NCI-H2081 (cell line): ENCODE measurements at places on chromosomes 4 and X.

DNA sequence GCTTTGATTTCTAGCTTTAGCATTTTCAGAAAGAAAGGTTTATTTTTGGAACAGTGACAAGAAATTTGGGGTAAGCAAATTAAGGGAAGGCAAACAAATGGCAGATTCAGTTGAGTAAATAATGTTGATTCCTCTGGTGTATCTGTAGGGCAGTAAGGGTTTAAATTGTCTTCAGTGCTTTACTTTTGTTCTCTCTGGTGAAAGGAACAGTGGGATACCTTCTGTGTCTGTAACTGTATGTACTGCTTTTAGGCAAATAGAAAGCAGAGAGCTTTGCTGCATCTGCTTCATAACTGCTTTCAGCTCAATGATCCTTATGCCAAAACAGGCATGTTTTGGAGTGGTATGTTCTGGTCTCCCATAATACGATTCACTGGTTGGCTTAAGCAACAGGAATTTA is 932.1 kb upstream of the SLIT2 start:
- peak; percentile 56 for DNase-seq

DNA sequence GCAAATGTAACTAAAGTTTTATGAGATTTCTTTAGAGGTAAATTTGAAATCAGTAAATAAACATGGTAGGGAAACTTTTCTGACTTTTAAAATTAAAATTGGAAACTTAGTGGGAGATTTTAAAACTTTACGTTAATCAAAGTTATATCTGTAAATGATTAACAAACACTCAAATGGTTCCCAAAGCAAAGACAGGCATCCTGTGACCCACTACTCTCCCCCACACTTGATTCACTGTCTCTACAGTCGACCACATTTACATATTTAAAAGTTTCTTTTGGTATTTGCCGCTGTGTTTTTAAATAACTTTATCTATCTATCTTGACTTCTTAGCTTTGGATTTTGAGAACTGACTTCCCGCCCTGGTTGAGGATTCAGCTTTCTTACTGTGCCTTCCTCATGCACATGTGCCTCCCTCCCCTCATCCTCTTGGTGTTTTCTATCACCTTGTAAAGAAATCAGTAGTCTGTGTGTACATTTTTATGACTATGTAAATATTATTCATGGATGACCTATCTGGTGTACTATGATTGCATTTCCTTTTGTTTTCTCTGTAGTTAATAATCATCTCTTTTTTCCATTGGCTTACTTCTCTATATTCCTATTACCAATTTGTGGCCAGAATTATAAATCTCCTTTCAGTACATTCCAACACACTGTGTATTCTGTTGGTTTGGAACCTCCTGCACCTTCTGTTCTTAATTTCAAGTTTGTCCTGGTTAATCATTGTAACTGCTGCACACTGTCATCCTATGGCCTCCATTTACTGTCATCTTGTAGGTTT is 72.6 kb downstream of the WWC2 start:
- no peak for DNase-seq

- DNase-seq, result no peak
These were observed 21.4 kb upstream of the IL15 start for GRCh38 chr4:141614878-141615586.

GRCh38 chr4:46949822-46950221 is 40.8 kb upstream of the COX7B2 start:
- DNase-seq, result no peak

DNA sequence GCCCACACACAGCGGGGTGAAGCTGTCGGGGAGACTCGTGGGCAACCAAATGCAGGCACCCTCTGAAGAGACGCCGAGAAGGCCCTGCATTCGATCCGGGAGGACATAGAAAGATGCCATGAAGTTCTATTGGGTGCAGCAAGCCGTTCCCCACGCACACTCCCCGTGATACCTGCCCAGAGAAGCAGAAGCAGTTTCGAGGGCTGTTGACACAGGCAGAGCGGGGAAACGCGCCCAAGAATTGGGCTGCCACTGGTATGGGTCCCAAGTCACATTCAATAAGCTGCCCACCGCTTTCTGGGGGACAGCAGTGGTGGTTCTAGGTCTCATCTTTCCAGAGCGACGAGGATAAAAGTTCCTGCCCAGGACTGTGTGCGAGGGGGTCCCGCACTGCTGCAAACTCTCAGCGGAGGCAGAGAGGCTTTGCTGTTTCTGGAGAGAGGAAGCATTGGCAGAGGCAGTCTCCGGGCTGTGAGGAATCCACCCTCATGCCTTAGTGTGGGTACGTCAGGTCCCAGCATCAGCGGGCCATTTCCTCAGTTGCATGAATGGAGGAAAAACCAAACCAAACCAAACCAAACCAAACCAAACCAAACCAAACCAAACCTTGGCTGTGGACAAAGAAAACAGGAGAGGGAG is 10.1 kb downstream of the PITX2 start:
- DNase-seq, result no peak

- DNase-seq, result no peak
These were observed 345.3 kb downstream of the SPRY1 start for GRCh38 chr4:123741906-123742305.

DNA sequence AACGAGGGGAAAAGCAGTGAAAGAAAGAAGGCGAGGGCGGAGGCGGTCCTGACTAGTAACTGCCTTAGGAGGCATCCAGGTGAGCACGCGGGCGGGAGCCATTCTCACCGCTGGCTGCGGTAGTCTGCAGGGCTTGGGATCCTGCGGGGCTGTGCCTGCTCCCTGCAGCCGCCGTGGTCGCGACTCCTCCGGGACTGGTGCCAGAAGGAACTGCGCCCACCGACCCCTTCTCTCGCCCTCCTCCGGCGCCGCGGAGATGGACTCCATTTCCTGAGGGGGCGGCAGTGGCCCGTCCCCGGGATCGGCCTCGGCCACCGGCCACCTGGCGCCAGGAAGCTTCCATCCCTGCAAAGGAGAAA is 543 bp downstream of the NFXL1 start:
- DNase-seq, result peak; percentile 58

DNA sequence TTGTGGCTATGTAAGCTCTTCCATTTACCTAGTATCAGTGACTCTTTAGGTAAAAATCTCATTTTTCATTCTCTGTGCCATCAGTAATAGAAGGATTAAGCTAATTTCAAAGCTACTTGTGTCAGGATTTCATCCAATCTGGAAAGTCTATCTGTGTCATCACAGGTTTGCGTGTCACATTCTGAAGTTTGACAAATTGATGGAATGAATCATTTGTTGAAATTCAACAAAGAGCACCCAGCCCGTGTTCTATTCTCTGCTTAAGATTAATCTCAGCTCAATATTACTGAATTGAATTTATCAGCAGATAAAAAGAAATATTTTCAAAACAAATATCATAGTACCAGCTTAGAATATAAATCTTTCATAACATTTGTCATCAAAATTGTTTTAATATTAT is 35.8 kb downstream of the LANCL3 start:
- DNase-seq, result no peak
